Stimulated activated CD8-positive, alpha-beta memory T cell treated with anti-CD3 and anti-CD28 coated beads, Interleukin-4, amount 100 ng/mL, for 1 hour (primary cell): ENCODE measurements at places on chromosomes 1 and 21.

- DNase-seq, result no peak
These were observed 390.4 kb upstream of the VAMP3 start for GRCh38 chr1:7380712-7381111.

GRCh38 chr1:230215031-230215430 lies 148.0 kb downstream of the GALNT2 start:
- no peak for DNase-seq

DNA sequence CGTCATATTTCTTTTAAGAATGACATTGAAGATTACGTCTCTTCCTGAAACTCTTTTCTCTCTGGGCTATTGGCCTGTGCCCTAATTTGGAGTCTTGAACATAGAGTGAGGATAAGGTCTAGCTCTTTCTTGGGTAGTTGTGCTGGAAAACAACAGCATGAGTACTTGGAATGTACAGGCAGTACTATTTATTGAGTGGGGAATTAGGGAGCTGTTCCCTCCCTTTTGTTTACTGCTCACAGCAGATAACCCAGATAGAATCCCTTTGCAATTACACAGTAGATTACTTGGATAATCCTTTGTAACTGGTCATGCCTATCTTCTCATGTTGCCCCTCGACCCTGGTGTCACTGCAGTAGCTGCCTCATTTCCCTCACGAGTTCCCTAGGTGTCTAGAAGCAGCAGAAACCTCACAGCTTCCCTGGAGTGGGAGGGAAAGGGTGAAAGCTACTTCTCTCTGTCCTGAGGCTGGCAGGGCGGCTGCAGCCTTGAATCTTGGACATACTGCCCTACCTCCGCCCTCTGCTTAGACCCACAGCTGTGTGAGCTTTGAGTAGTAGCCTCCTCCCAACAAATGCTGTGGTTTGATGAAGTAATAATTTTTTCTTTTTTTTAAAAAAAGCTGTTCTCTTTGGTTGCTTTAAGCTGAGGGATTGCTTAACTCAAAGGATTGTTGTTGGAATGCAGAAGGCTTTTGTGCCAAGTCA lies 70.6 kb downstream of the FGGY start:
- DNase-seq, result no peak

GRCh38 chr1:94319319-94320102 lies 82.1 kb upstream of the ARHGAP29 start:
- no peak for DNase-seq

DNA sequence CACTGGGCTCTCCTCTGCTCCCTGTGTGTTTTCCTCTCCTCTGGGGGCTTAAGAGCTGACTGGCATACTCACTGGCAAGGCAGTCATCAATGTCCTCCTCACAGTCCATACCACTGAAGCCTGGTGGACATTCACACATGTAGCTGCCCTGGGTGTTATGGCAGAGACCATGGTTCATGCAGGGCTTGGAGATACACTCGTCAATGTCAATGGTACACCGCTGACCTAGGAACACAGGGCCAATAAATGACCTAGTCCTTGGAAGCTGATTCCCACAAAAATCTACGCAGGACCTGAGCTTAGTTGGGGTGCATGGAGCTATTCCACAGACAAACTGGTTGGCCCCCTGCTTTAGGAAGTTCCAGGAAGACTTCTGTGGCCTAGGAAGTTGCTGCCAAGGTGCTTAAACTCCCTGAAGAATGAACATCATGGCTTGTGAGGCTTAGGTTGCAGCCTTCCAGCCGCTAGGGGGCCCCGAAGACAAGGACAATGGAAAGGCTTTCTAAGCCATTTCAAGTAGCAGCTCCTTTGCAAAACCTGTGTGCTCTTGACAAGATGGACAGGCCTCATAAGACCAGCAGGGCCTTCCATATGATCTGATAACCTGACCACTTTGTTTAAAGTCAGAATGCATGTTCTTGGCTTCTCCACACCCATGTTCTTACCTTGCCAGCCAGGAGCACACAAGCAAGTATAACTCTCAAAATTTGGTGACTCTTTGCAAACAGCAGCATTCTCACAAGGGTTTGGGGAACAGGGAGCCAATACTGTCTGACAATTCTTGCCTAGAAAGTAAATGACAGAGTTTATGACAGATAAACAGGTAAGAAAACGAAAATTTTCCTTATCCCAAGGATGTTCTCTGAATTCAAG lies 52.3 kb upstream of the ADAM30 start:
- DNase-seq, result peak; percentile 46

GRCh38 chr1:225767634-225768540 lies 9.7 kb upstream of the SRP9 start:
- DNase-seq, result no peak

DNA sequence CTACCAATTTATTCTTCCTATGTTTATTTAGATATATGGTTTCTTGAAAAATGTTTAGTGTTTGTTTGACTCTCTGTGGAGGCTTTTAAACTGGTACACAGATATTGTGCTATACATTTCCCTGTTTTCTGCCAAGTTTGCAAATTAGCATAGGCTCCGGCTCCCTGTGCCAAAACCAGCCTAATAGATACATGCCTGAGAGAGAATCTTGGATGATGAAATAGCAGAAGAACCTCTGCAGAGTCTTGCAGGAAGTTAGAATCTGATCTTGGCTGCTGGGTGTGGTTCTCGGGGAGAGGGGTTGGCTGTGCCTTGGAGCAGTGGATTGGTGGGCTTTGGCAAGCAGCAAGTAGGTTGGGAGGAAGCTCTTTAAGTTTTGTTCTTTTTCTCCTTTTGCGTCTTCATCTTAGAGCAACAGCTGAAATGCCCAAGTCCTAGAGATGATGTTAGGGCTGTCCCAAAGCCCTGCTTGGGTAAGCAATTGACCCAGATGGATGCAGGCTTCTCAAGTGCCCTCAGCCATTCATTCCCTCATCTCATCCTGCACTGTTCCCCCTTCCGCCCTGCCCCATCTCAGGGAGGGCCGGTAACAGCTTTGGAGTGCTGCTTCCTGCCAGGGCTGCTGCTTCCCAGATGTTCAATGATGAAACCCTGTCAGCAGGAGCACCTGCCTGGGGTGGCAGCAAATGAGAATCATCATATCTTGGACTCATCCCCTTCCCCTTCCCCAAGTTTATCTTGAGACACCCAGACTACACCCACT lies 9.3 kb downstream of the PLA2G2A start:
- no peak for DNase-seq

- DNase-seq, result no peak
These were observed 147.5 kb downstream of the ZC3H11B start for GRCh38 chr1:219465212-219466093.

DNA sequence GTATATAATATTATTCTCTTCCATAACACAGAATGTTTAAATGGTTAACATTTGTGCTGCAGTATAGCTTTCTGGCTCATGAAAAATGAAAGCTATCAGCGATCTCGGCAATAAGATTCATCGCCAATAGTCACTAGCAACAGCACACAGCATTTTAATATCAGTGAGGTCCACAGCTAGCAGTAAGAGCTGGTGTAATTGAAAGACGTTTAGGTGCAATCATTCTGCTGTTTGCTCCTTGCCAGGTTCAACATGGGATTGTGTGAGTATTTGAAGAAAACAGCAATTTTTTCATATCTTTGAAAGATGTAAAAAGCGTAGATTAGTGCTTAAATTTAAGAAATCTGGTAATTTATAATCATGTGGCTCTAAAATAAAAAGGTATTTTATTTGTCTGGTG lies 20.1 kb downstream of the PRKACB start:
- no peak for DNase-seq

- DNase-seq, result no peak
These were observed 57.7 kb downstream of the PRDM2 start for GRCh38 chr1:13757693-13758092.

DNA sequence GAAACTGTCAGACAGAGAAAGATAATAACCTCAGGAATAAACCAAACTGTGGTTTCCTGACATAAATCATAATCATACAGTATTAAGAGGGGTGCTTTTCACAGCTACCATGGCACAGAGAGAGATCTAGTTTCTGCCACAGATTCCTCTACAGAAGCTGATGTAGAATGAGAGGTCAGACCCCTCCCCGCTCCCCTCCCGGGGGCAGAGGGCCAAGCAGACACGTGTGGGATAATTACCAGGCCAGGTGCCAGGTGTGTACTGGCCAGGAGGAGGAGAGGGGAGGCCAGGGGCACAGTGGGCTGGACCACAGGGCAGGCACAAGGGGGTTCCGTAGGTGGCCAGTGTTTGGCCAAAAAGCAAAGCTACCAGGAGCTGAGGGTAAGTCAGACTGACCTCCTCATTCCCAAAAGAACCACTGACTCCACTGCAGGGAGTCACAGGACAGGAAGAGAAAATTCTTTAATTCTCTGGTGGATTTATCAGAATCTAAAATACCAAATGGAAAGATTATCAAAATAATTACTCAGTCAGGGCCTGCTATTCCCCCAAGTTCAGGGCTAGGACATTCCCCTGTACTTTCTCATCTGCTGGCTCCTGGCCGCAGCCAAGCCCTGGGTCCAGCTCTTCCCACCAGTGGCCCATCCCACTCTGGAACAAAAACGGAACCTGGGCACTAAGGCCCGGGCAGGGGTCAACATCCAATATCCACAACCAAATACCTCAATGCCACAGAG lies 30.0 kb downstream of the C2CD2 start:
- no peak for DNase-seq

- no peak for DNase-seq
These were observed 2.4 kb upstream of the NFIA start for GRCh38 chr1:61079898-61080336.

DNA sequence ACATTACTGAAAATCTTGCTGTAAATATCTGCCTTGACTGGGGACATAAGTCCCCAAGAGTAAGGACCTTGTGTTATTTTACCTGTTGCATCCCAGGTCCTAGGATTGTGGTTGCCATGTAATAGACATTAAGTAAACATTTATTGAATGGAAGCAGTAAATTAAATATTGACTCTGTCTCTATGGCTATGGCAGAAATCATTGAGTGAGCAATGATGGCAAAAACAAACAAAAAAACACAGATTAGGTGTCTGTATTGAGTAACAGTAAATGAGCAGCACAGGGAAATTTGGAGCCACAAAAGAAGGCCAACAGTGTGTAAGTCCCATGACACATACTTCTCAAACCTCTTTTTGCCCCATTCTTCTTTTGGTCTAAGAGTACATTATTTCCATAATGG lies 240.4 kb downstream of the NFIA start:
- DNase-seq, result no peak

DNA sequence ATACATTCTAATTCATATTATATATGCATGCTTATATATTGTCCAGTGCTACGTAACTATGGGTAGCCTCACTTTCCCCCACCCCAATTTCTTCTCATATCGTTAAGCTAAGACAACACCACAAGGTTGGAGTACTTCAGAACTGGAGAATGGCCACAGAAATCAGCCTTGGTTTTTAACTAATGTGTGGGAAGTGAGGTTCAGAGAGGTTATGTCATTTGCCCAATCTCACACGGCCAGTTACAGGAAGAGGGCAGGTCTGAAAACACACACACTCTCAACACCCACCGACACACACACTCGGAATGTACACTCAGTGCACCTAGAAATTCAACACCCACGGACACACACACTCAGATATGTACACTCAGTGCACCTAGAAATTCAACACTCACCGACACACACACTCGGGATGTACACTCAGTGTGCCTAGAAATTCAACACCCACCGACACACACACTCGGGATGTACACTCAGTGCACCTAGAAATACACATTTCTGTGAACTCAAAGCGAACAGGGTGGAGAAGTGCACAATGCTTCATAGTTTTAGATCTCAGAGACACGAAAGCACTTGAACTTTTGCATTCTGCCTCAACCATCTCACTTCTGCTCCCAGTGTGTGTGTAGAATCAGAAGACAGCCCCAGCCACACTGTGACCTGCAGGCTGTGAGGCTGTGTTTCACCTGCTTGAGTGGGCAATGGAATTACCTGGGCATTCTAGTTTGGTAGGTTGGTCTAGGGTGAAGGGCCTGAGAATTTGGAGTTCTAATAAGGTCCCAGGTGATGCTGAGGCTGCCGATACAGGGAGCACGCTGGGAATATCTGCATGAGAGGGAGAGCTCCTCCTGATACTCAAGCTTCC lies 170.4 kb downstream of the CLIC6 start:
- DNase-seq, result no peak

GRCh38 chr1:8016895-8017241 lies 9.2 kb downstream of the ERRFI1 start:
- DNase-seq, result no peak

DNA sequence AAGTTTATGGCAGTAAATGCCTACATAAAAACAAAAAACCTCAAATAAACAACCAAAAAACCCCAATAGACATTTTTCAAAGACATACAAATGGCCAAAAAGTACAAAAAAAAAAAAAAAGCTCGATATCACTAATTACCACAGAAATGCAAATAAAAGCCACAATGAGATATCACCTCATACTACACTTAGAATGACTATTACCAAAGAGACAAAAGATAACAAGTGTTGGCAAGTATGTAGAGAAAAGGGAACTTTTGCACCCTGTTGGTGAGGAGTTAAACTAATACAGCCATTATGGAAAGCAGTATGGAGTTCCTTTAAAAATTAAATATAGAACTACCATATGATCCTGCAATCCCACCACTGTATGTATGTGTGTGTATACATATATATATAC lies 21.1 kb downstream of the SLC25A24 start:
- no peak for DNase-seq
